ENCODE measurements at places on chromosomes 4 and X. TPM values are rescaled to one million over a fixed set of nuclear protein-coding genes. Genes with fewer than 3 reads are reported as not detected.

The PAGE5 gene
- not detected for total RNA-seq

The TRIM75 gene
- total RNA-seq = under 0.01 TPM

The CFAP99 gene
- total RNA-seq = not detected

The CHIC1 gene
- 6.3 TPM for total RNA-seq

Measured in skeletal muscle tissue (tissue), 5 donors.